T-helper 17 cell (primary cell): ENCODE measurements at places on chromosomes 3 and 15.

GRCh38 chr3:125179143-125179883 lies 33.2 kb downstream of the SLC12A8 start:
- DNase-seq, result no peak

- DNase-seq, result no peak
Observed at GRCh38 chr3:56144805-56145204, 323.5 kb downstream of the ERC2 start.

DNA sequence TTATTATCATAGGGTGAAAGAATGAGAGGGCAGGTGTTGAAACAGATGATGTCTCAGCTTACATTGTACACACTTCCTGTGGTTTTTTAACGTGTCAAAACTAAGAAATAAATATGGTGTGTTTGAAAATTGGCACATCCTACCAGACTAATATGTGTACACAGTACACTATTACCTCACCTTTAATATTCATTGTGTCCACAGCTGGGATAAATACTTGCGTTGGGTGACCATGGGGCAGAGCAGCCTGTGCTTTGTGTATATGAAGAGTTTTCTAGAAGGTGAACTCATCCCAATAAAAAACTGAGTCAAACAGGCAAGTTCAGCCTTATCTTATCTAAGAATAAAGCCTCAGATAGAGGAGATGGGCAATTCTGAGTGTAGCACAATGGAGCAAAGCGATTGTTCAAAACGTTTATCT lies 17.3 kb downstream of the SUCNR1 start:
- DNase-seq, result no peak

DNA sequence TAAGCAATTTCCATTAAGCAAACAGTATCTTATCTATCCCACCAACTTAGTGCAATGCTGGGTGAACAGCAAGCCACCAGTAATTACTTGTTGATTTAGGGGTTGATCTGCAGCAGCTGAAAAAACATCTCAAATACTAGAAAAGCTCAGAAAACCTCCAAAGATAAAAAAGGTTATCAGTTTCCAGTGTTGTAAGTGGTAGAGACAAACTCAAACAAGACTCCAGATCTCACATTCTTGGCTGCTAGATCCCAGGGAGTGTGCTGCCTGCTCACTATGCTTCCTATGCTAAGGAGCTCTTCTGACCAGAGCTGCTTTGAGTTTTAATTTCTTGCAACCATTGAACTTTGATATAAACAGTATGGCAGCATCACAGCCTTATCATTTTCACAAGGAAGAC lies 11.3 kb downstream of the B3GALNT1 start:
- no peak for DNase-seq

- peak; percentile 23 for DNase-seq
Observed at GRCh38 chr15:50353975-50354837, 792 bp downstream of the GABPB1 start.

- DNase-seq, result no peak
Observed at GRCh38 chr3:88440701-88441100, 290.9 kb downstream of the C3orf38 start.

DNA sequence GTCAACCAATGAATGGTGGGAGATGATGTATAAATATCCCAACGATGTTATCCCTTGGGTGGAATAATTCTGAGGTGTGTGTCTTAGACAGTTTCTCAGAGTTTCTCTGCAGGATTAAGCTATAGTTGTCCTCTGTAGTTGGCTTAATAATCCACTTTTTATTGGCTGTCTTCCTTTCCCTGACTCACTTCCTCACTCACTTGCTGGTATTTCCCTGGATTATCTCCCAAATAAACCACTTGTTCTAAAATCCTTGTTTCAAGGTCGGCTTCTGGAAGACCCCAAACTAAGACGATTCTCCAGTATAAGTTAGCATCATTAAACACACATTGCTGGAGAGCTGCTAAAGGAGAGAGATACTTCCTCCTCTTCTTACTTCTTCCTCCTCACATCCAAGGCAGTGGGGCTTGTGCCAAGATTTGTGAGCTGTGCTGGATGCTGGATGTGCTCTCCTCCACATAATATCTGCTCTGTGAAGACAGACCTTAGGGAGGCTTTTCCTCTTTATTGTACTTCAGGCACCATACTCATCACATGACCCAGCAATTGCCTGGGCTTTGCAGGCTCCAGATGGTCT lies 22.5 kb upstream of the ROPN1 start:
- no peak for DNase-seq

- DNase-seq, result no peak
Observed at GRCh38 chr3:127197300-127198189, 4.6 kb downstream of the PRR23E start.

DNA sequence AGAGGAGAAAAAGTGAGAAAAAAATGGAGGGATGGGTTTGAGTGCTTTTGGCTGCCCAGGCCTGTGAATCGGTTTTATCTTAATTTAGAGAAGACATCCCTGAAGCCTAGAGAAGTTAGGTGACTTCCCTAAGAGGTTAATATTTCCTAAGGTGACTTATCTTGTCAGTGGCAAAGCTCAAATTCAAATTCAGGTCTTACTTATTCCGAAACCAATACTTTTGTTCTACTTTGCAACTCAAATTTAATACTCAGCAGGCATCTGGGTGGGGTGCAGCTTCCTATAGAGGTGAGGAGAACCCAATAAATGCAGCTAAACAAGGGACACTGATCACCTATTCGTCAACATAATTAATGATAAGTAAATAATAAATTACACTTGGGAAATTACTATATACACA lies 54.9 kb upstream of the MYRIP start:
- DNase-seq, result no peak

DNA sequence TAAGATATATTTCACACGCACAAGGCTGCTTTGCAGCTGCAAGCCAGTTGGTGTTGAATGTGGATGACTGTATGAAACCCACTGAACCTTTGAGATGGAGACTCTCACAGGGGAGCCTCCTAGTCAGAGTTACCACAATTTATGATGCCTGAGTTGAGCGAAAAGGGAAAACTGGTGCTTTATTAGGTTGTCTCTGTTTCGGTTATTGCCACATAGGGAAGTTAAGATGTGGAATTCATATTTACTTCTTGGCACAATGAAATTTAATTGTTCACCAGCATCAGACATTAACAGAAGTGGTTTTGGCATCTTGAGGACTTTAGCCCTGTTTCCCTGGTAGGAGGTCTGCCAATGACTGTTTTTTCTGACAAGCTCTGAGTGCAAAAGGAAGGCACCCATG lies 358.2 kb downstream of the SQOR start:
- DNase-seq, result no peak

- no peak for DNase-seq
Observed at GRCh38 chr15:48392356-48392755, 61.1 kb downstream of the DUT start.

DNA sequence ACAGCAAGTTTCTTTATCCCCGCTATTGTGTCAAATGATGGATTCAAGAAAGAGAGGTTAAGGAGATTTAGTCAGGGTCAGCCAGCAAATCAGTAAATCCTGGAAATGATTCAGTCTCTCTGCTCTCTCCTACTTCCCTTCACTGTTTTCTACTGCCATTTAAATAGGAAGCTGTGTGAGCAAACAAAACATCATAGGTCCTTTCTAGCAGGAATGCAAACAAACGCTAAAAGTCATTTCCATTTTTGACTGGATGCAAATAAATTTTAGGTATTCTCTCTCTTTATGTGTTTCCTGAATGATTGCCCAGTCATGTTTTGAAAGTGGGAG lies 299.4 kb upstream of the RORA start:
- no peak for DNase-seq

- DNase-seq, result no peak
Observed at GRCh38 chr3:114400371-114400770, 106.5 kb downstream of the TIGIT start.

GRCh38 chr3:172166261-172166660 lies 126.9 kb downstream of the FNDC3B start:
- DNase-seq, result no peak

- DNase-seq, result no peak
Observed at GRCh38 chr3:102189956-102190723, 244.7 kb upstream of the ZPLD1 start.

- no peak for DNase-seq
Observed at GRCh38 chr15:42194513-42194912, 13.6 kb downstream of the VPS39 start.

DNA sequence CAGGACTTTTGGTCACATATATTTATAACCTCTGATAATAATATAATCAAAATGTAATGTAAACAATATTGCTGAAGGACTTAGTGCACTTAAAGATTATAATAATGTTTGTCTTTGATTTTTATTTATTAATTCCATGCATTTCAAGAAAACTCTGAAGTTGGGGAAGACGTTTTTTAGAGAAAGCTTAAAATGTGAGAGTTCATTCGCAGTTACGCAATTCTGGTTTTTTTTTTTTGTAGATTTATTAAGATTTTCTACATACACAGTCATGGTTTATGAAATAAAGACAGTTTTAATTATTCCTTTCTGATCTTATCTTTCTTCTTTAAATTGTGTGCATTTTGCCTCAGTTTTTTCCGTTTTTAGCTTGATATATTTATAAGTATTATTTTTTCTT lies 204.7 kb downstream of the EPHA3 start:
- DNase-seq, result no peak

- DNase-seq, result no peak
Observed at GRCh38 chr3:193791041-193792032, 198.3 kb downstream of the OPA1 start.

- no peak for DNase-seq
Observed at GRCh38 chr3:21847005-21847404, 96.0 kb upstream of the ZNF385D start.

GRCh38 chr3:17686613-17687012 lies 55.8 kb downstream of the TBC1D5 start:
- no peak for DNase-seq

DNA sequence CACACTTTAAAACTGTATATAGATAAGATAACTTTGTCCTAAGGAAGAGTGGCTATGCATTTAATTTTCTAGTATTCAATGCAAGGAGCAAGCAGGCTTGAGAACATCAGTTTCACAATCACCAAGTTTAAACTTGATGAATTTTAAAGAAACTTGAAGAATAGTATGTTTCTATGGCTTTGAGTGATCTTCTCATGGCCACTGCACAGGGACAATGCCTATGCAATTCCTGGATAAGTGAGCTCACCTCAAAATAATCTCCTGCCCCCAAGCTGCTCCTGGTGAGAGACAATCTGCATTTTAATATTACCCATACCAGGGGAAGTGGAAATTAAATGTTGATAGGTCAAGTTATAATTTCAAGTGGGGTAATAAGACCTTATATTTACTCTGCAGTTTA lies 376.6 kb upstream of the CBLB start:
- no peak for DNase-seq

DNA sequence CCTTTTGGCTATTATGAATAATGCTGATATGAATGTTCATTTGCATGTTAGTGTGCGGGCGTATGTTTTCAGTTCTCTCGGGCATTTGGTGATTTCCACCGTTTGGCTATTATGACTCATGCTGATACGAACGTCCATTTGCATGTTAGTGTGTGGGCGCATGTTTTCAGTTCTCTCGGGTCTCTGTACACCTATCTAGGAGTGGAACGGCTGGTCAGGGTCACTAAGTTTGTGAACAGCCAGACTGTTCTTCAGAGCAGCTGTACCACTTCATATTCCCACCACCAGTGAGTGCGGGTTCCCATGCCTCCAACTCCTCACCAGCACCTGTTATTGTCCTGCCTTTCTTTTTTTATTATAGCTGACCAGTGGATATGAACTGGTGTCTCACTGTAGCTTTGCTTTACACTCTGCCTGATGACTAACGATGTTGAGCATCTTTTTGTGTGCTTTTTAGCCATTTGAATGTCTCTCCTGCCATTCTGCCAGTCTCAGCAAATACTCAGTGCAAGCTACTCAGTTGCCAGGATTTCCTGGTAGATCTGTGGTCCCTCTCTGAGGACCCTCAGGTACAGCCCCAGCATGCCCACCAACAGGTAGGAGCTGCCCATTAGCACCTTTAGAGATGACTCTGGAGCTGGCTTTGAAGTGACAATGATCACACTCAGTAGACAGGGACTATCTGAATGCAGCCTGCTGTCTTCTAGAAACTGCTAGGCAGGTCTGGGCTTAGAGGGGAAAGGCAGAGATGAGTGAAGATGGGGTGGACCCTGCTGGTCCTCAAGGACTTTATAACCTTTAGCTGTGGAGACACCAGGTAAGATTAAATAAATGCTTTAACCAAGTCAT lies 141.1 kb downstream of the XXYLT1 start:
- DNase-seq, result no peak

DNA sequence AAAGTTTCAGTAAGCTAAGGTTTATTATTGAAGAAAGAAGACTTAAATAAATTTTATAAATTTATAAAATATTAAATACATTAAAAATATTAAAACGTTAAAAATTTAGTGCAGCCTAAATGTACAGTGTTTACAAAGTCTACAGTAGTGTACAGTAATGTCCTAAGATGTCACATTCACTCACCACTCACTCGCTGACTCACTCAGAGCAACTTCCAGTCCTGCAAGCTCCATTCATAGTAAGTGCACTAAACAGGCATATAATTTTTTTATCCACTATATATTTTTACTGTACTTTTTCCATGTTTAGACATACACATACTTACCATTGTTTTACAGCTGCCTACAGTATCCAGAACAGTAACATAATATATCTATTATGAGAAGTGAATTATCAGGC lies 51.5 kb downstream of the TJP1 start:
- DNase-seq, result no peak

- DNase-seq, result no peak
Observed at GRCh38 chr15:81011593-81011992, 10.9 kb downstream of the TLNRD1 start.

DNA sequence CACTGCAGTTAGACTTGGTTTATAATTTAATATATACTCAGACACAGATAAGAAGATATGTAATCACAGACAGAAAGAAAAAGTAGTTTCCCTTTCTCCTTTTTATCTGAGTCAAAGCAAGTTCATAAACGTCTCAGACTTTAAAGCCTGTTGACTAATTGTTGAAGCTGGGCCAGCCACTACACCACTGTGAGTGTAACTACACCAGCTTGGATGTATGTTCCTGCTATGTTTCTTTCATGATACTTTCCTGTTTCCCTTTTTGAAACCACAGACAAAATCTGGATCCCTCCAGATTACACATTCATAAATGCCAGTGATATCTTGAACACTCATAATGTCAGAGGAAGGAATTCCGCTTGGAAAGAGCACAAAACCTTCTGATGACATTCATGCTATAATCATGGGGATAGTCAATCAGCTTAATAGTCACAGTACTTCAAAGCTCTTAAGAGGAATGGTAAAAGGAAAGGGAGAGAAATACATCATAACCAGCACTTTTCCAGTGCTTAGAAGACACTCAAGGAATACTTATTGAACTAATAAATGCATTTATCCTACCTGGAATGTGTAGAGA lies 32.0 kb downstream of the KCNMB2 start:
- DNase-seq, result no peak

- DNase-seq, result no peak
Observed at GRCh38 chr3:127056281-127056680, 73.4 kb downstream of the PLXNA1 start.

GRCh38 chr3:151351648-151352047 lies 22.3 kb upstream of the P2RY13 start:
- DNase-seq, result no peak

DNA sequence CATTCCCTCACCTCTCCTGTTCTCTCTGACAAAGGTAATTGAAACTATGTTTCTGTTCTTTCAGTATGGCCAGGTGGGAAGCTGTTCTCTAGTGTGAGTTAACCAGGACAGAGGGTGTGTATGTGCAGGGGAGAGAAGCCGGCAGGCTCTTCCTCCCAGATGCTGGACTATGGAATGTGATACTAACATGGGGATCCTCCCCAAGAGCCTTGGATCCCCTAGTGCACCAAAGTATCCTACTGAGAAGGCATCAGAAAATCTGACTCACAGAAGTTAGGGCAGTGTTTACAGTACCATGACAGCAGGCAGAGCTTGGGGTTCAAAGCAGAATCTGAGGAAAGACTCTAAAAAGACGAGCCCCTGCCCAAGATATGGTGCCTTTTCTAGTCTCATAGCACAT lies 123.1 kb downstream of the APBA2 start:
- no peak for DNase-seq

GRCh38 chr3:28028554-28028953 lies 212.9 kb upstream of the CMC1 start:
- DNase-seq, result no peak
